ENCODE measurements at places on chromosomes 6 and 20.

- DNase-seq, result no peak
These were observed 53.9 kb downstream of the GTF2H5 start for GRCh38 chr6:158222066-158222465.

GRCh38 chr6:46323966-46324622, 153.3 kb upstream of the ENPP5 start:
- DNase-seq, result no peak

DNA sequence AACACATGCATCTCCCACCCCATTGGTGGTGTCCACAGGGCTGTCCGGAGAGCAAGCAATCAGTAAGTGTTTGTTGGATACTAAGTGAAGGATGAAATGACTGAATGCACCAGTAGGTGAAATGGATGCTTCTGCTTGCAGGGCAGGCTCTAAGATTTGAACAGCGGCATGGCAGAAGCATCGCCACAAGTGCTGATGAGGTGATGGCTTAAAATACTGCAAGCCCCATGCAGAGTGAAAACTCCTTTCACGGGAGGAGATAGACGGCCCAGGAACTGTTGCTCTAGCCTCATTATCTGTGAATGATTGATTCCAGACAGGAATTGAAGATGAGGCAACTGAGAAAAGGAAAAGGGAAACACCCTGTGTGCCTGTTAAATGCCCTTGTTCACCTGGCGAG, 158.9 kb downstream of the LY86 start:
- no peak for DNase-seq

DNA sequence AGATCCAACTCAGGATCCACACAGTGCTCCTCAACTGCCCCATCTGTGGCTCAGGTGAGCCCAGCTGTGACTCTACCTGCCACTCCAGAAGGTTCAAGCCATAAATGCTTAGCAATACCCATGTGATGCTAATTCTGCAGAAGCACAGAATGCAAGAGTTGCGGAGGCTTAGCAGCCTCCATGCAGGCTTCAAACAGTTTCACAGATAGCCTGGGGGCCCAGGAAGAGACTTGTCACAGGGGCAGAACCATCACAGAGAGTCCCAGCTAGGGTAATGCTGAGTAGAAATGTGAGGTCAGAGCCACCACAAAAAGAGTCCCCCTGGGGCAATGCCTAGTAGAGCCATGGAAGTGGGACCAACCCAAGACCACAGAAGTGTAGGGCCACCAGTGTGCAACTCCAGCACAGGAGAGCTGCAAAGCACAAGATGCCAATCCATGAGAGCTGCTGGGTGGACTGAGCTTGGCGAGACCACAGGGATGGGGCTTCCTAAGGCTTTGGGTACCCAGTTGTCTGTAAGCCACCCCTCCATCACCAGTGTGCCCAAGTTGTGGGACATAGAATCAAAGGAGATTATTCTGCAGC, 283.9 kb downstream of the UBE3D start:
- no peak for DNase-seq

DNA sequence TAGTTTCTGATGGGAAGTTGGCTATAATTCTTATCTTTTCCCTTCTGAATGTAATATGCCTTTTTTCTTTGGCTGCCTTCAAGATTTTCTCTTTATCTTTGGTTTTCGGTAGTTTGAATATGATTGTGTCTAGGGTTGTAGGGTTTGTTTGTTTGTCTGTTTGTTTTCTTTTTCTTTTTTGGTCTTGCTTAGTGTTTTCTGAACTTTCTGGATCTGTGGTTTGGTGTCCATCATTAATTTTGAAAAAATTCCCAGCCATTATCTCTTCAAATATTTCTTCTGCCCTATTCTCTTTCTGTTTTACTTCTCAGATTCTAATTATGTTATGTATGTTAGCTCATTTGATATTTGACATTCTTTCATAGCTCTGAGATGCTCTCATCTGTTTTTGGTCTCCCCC, 79.4 kb downstream of the CHMP4B start:
- no peak for DNase-seq

GRCh38 chr6:142294679-142295078, 7.1 kb upstream of the ADGRG6 start:
- no peak for DNase-seq

DNA sequence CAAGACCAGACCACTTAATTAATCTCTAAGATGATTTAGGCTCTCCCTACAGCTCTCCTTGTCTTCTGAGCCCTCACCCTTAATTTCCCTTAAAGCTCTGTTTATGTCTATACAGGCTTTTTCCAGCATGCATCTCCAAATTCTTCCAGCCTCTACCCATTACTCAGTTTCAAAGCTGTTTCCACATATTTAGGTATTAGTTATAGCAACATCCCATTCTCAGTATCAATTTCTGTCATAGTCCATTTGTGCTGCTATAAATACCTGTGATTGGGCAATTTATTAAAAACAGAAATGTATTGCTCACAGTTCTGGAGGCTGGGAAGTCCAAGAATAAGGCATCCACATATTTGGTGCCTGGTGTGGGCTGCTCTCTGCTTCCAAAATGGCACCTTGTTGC, 2.3 kb upstream of the SERPINB1 start:
- DNase-seq, result no peak

DNA sequence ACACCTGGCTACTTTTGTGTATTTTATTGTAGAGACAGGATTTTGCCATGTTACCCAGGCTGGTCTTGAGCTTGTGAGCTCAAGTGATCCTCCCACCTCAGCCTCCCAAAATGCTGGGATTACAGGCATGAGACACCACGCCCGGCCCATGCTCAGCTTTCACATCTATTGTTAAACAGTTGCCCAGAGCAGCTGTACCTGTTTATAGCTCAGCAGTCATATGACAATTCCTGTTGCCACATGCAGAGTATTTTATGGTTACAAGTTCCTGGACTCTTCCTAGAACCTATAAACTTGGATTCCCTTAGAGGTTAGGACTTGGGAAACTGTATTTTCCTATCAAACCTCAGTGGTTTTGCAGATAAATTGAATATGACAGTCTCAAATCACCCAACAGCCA, 188.3 kb upstream of the KCNG1 start:
- no peak for DNase-seq

- no peak for DNase-seq
These were observed 50.2 kb downstream of the TRAM2 start for GRCh38 chr6:52526634-52527033.

GRCh38 chr20:25418776-25419175, 11.3 kb downstream of the GINS1 start:
- no peak for DNase-seq

DNA sequence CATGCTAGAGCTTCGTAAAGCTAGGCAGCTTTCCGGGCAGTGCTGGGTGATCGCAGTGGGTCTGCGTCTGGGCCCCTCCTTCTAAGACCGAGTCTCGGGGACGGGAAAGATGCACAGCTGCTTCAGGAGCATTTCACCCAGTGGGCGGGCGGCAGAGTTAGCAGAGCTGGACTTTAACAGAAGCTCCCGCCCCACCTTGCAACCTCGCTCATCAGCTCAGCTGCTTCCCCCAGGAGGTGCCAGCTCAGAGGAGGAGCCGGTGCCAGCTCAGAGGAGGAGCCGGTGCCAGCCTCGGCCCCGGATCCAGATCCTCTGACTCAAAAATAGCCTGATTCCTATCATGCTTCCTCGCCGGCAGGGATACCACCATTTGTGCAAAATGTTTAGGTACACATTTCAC, 94.5 kb upstream of the RPS6KA2 start:
- DNase-seq, result no peak

- peak; percentile 67 for DNase-seq
These were observed 32.1 kb upstream of the CENPW start for GRCh38 chr6:126307849-126308248.

GRCh38 chr6:85675030-85675819, 32.5 kb upstream of the SYNCRIP start:
- no peak for DNase-seq

GRCh38 chr6:149723771-149724417, 6.0 kb upstream of the LATS1 start:
- DNase-seq, result no peak

GRCh38 chr6:13988049-13988738, 63.4 kb downstream of the RNF182 start:
- no peak for DNase-seq

GRCh38 chr6:101537753-101538316, 144.3 kb downstream of the GRIK2 start:
- DNase-seq, result no peak

DNA sequence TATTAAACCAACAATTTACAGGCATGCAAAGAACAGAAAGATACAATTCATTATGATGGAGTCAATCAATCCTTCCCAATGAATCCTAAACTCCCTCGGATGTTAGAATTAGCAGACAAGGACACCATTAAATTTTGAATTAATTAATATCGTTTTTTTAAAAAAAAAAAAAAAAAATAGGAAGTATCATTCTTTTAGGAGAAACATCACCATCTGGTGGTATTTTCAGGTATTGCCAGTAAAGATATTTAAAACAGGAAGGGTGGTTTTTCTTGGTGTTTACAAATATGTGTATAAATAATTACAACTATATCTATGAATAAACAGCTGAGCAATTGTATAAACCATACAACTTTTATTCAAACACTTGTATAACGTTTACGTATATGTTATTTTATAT, 564.4 kb downstream of the HAO1 start:
- DNase-seq, result no peak

- DNase-seq, result no peak
These were observed 111.1 kb downstream of the IPCEF1 start for GRCh38 chr6:154245506-154245905.

- DNase-seq, result no peak
These were observed 13.2 kb downstream of the MAP3K7 start for GRCh38 chr6:90573624-90574023.

GRCh38 chr6:70221025-70221714, 81.7 kb downstream of the COL9A1 start:
- no peak for DNase-seq

- DNase-seq, result no peak
These were observed 217.9 kb downstream of the CLVS2 start for GRCh38 chr6:123213921-123214320.

DNA sequence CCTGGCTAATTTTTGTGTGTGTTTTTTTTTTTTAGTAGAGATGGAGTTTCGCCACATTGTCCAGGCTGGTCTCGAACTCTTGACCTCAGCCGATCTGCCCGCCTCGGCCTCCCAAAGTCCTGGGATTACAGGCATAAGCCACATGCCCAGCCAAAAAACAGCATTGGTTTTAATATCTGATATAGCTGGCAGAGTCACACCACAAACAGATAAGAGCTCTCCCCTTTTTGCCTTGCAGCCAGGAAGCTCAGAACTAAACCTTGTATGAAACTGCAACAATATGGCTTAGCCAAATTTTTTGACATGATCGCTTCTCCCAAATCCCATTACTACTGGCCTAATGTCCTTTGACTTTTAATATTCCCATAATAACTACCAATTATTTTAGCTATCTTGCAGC, 4.9 kb downstream of the ACOT8 start:
- no peak for DNase-seq

GRCh38 chr20:62979876-62980373, 26.8 kb downstream of the BHLHE23 start:
- no peak for DNase-seq

Data from fibroblast of skin of left quadriceps (primary cell).